Activated CD4-positive, alpha-beta T cell treated with anti-CD3 and anti-CD28 coated beads, Interleukin-2, amount 10 ng/mL, durations not matched to agents 24 days and 14 days (primary cell): ENCODE measurements at places on chromosomes 4 and X. TPM values are rescaled to one million over a fixed set of nuclear protein-coding genes. Genes with fewer than 3 reads are reported as not detected.

GC gene
- not detected in 2 replicates for total RNA-seq

SSX2B gene
- total RNA-seq = not detected in 2 replicates

SLITRK2 gene
- total RNA-seq = not detected in 2 replicates

XAGE1B gene
- not detected in 2 replicates for total RNA-seq

DGAT2L6 gene
- not detected in 2 replicates for total RNA-seq

PRDM8 gene
- total RNA-seq = 3.6 and 4.6 TPM in 2 replicates

MPP1 gene
- total RNA-seq = 22.4 and 25.6 TPM in 2 replicates

RPL34 gene
- total RNA-seq = 1,411 and 1,425 TPM in 2 replicates

TENM3 gene
- not detected in 2 replicates for total RNA-seq

HSD17B13 gene
- total RNA-seq = 0.19 TPM in 2 replicates

GPR143 gene
- total RNA-seq = not detected in 2 replicates

GRK4 gene
- total RNA-seq = 4.6 and 5.3 TPM in 2 replicates

SPARCL1 gene
- not detected in 2 replicates for total RNA-seq

SORCS2 gene
- total RNA-seq = 0.05 TPM in 1 of 2 replicates, not detected in the other

H2BW2 gene
- not detected in 2 replicates for total RNA-seq

PHOX2B gene
- total RNA-seq = not detected in 2 replicates

CXCL13 gene
- total RNA-seq = 25.5 and 25.7 TPM in 2 replicates

SMC1A gene
- total RNA-seq = 141 and 144 TPM in 2 replicates

STPG2 gene
- total RNA-seq = not detected in 2 replicates

GAGE13 gene
- total RNA-seq = not detected in 2 replicates

LDOC1 gene
- 4.4 and 7.1 TPM in 2 replicates for total RNA-seq

UBA6 gene
- 78.2 and 85.4 TPM in 2 replicates for total RNA-seq
